ENCODE measurements at places on chromosomes 2 and 18.

- no peak for DNase-seq
These were observed 301.5 kb upstream of the MGAT5 start for GRCh38 chr2:133952420-133952819.

- DNase-seq = no peak
These were observed 52.1 kb downstream of the NEMP2 start for GRCh38 chr2:190482451-190482850.

DNA sequence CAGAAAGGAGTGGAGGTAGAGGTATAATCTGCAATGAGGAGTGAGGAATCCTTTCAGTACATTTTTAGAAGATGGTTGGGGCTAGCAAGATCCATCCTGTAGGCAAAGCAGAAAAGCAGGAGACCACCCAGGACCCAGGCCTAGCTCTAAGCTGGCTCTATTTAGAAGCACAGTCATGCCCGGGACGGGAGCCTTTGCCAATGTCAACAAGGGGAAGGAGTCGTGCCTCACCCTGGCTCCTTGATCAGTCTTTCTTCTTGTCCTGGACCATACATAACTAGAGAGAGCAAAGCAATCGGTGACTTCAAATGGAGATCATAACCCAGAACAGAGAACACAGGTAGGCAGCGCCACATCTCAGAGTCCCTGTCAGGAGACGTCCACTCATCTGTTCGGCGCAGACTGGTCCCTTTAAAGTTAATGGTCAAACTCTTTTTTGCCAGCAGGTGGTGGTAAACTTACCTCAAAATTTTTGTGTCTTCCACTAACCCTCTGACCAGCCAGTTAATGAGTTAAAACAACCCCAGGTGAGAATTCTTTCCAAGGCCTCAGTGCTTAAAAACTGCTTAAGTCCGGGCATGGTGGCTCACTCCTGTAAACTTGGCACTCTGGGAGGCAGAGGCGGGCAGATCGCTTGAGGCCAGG lies 8.0 kb downstream of the MC5R start:
- DNase-seq = no peak

GRCh38 chr2:119241205-119241532 lies 17.5 kb downstream of the STEAP3 start:
- no peak for DNase-seq

- no peak for DNase-seq
These were observed 317.1 kb upstream of the SPRED2 start for GRCh38 chr2:65749545-65749944.

DNA sequence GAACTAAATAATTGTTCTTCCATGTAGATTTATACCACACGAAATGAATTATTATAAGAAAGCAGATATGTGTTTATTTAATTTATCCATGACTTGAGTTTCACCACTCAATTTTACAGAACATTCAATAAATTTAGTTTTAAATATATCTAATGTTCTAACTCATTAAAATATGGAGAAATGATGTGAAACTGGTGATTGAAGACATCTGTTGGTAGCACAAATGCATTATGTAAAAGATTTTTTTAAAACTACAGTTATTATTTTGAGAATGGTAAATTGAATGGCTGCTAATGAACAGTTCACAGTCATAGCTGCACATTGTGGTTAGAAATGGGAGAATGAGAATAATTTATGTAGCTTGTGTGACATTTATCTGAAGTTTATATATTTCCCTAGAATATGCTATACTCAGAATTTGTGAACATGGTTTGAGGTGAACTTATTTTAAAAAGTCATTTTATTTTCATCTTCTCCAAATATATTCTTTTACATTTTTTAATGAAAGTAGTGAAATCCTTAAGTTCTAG lies 203.5 kb downstream of the DPP4 start:
- no peak for DNase-seq

- no peak for DNase-seq
These were observed 31.2 kb downstream of the GULP1 start for GRCh38 chr2:188322569-188323551.

DNA sequence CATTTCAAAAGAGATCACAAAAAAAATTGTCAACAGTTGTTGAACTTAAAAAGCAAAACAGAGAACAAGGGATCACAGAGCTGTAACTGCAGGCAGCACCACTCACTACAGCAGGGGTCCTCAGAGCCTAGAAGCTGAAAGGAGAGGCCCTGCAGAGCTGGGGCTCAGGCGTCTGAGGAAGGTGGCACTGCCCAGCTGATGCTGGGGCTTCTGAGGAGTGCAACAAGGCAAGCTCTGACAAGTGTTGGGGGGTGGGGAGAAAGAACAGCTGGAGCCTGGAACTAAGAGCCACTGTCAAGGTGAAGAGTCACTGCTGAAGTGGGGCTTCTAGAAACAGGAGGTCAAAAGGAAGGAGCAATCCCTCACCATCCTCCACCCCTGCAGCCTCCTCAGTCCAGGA lies 46.2 kb downstream of the FTCDNL1 start:
- no peak for DNase-seq

DNA sequence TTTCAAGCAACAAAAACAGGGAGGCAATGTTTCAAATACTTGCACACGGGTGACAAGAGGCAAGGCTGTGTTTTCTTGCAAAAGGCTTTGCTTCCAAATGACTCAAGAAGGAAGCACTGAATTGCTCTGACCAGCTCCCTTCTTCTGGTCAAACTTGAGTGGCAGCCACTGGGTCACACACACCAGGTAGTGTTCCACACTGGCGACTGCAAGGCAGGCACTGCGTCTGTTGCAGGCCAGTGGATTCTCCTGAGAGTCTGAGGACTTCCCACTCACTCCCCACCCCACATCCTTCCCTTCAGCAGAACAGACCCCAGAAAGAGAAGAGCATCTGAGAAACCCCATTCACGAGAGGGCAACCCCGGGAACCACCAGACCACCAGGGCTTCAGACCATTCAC lies 19.8 kb downstream of the PARD6G start:
- DNase-seq = no peak

GRCh38 chr18:489244-490023 lies 11.1 kb downstream of the COLEC12 start:
- DNase-seq = no peak

- no peak for DNase-seq
These were observed 590.5 kb upstream of the SLC8A1 start for GRCh38 chr2:41042343-41042742.

GRCh38 chr2:156489750-156490465 lies 53.7 kb downstream of the GPD2 start:
- DNase-seq = no peak

- no peak for DNase-seq
These were observed 237.3 kb upstream of the THUMPD2 start for GRCh38 chr2:40016151-40016885.

- DNase-seq = no peak
These were observed 199.0 kb downstream of the LPIN1 start for GRCh38 chr2:11945139-11946126.

DNA sequence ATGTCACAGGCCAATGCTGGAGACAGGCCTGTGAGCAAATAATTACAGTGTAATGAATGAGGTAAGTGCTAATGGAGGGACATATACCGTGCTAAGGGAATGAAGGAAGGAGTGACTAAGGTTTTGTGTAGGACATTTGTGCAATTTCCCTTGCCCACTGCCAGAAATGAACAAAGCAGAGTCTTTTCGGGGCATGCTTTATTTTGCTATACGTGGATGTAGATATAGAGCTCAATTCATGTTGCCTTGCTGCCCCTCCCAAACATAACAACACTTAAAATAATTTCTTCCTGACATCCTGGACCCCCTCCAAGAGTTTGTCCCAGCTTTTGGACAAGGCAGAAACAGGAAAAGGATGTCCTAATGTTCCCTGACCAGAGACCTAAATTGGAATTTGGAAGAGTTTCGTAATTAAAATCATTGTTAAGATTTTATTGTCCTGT lies 23.7 kb upstream of the CD28 start:
- DNase-seq = no peak

GRCh38 chr18:79248495-79249060 lies 147.2 kb upstream of the NFATC1 start:
- DNase-seq = no peak

- DNase-seq = no peak
These were observed 250.5 kb downstream of the DSC3 start for GRCh38 chr18:30792051-30792450.

- no peak for DNase-seq
These were observed 500.3 kb downstream of the LRP1B start for GRCh38 chr2:141630407-141630930.

DNA sequence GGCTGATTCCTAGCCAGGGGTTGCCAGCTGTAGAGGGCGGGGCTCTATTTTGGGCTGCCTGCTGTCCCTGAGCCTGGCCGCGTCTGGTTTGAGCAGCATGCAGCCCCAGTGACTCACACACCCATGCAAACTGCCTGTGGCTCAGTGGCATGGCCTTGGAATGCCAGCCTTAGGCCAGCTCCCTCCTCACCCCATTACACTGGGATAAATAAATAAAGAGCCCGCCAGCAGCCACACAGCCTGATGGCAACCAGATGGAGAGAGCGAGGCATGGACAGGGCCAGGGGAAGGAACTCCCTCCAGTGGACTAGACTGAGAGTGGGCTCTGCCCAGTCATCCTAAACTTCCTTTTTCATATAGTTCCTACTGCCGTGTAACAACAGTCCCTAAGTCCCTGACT lies 18.3 kb downstream of the NHEJ1 start:
- no peak for DNase-seq

- DNase-seq = no peak
These were observed 80.4 kb downstream of the EPB41L3 start for GRCh38 chr18:5463390-5463789.

DNA sequence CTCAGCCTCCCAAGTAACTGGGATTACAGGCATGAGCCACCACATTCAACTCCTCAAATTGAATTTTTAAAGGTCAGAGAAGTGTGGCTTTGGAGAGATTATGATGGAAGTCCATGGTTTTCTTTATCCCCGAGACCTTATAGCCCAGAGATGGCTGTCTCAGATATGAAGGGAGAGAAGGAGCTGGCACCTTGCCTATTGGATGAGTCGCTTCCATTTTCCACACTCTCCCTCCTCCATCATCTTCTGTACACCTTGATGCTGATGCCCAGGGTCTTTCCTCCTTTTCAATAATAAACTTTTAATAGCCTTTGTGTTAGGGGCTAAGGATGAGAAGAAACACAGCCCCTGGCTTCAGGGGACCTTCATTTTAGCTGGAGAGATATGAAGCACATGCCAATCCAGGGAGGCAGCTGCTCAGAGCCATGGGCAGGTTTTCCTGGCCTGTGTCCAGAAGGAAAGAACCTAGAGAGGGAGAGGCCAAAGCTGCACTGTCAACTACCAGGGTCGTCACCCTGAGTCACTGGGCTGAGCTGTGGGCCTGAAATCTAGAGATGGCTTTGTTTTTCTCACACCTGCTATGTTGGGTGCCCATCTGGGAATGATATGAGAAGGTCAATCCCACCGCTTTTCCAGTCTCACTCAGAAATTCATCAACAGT lies 146.0 kb upstream of the SERTAD2 start:
- DNase-seq = no peak

DNA sequence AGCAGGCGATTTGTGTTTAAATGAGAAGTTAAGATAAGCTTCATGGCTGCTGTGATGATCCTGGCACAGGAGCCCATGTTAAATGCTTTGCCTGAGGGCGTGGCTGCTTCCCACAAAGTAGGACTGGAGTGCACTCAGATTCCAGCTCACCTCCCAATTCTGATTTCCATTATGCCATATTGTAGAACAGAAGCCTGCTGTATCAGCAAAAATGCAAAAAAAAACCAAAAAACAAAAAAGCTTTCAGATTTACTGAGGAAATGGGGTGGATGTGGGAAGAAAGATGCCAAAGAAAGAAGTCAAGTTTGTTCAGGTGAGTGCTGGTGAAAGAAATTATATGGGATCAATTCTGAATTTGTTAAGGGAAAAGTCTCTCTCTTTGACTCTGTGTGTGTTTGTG lies 610.4 kb upstream of the NETO1 start:
- DNase-seq = no peak

- no peak for DNase-seq
These were observed 156.0 kb upstream of the TWIST2 start for GRCh38 chr2:238691596-238692491.

DNA sequence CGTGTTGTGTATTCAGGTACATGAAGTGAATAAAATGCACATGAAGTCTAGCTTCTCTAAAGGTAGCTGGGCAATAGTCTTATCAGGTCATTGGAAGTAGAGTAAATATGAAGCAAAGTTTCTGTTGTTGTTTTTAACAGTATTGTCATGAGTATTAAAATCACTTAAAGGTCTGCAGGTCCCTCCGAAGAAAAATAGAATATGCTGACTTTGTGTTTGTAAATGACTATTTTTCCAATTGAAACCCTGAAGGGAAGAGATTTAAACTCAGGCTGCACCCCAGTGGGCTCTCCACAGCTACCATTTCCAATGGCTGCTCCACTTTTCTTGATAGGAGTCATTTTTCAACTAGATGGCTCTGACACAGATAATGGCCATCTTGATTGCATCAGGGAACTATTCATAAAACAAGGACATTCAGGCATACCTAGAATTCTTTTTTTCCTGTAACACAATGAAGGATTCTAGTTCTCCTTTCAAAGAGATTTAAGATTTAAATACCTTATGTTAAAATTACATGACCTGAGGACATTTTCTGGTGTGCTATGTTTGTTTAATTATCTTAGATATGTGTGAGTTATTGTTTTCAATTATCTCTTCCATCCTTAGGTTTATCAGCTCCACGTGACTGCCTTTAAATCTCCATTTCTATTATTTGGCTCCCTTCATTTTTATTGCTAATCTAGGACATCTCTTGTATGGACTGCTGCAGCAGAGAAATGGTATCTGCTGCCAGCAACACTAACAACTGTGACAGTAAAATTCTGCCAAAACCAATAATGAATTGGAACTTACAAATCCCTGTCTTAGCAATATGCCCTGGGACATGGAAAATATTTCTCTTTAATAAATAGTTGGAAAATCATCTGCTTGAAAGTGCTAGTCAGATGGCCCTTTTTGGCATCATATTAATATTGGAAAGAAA lies 149.2 kb upstream of the NOSTRIN start:
- DNase-seq = no peak

All from T-helper 9 cell (primary cell).